Stimulated activated CD4-positive, alpha-beta T cell treated with anti-CD3 and anti-CD28 coated beads, TNF-alpha, amount 100 ng/mL, for 4 hours (primary cell): ENCODE measurements at places on chromosomes 12 and 14.

- DNase-seq: no peak
Measured at GRCh38 chr14:64196056-64196455, 98.1 kb downstream of the ESR2 start.

DNA sequence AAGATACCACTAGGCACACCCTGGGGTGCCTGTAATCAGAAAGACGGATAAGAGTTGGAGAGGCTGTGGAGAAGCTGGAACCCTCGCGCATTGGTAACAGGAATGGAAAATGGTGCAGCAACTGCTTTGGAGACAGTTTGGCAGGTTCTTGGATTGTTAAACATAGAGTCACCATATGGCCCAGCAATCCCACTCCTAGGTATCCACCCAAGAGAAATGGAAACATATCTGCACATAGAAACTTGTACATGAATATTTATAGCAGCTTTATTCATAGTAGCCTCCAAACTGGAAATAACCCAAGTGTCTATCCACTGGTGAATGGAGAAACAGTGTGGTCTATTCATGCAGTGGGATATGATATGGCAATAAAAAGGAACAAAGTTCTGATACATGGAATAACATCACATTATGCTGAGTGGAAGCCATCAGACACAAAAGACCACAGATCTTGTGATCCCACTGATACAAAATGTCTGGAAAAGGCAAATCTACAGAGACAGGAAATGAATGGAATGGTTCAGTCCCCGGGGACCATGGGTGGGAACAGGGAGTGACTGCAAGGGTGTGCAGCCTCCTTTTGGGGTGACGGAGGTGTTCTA is 45.4 kb downstream of the JAG2 start:
- DNase-seq: no peak

GRCh38 chr12:4829161-4829792 is 80.4 kb upstream of the KCNA1 start:
- no peak for DNase-seq

DNA sequence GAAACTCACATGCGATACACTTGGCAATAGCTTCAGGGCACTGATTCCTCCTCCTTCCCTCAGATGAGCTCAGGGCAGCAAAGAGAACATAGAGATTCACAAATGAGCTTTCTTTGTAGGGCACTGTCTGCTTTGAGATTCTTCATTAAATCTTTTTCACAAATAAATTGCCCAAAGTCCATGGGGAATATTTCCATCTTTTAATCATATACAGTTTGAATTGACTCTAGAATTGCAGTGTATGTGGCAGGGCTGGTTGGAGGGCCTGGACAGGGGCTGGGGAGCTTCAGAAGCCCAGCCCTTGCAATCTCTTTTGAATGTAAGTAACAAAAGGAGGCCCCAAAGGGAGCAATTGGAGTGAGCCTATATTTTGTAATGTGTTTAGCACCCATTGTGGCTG is 197.5 kb downstream of the NOVA1 start:
- DNase-seq: no peak

GRCh38 chr12:78392918-78393317 is 471.7 kb upstream of the SYT1 start:
- DNase-seq: no peak

GRCh38 chr14:100066962-100067361 is 1.7 kb downstream of the EVL start:
- DNase-seq: no peak

DNA sequence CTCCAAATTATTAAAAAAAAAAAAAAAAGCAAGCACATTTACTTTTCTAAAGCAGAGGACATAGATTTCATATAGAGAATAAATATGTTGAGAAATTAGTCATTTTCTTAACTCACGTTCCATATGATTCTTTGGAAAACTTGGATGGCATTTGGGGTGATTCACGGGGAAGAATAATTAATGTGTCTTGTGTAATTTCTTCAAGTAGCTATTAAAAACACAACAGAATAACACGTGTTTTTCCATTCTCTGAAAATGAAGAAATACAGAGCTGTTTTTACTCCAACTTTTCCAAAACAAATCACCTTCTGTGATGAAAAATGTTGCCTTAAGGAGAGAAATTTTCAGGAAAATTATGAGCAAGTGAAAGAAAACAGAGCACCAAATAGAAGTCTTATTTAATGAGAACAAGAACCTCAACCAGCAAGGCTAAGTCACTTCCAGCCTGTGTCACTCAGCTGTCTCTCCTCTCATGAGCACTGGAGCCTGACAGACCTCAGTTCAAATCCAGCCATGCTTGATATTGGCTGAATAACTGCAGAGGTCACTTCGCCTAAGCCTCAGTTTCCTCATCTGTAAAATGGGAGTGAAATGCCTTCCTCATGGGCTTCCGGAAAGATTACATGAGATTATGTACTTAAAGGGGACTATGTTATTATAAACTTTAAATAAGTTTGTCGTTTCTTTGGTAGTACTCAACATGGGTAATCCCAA is 42.8 kb upstream of the NUAK1 start:
- no peak for DNase-seq

DNA sequence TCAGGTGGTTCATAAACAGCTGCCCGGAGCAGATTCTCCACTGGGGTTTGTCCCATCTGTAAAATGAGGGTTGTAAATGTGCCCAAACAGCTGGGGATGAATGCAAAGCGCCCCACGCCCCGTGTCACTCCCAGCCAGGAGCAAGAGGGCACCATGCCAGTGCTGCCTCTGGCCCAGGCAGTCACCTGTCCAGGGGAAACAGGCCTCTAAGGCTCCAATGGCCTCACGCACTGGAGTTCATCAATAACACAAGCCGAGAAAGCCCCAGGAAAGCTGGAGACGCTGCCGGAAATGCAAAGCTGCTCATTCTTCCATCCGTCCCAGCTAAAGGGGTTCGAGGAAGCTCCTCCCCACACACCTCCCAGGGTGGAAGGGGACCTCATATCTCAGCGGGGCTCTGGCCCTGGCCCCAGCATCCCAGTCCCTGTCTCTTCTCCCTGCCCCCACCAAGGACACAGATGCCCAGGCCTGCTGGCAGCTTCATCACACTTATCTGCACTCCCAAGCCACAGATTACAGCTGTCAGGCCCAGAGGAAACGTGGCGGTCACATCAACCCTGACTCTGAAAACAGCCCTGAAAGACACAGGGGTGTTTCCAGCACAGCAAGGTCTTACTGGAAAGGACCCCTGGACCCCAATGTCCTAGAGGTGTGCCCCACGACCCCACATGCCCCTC is 21.5 kb downstream of the SCARB1 start:
- no peak for DNase-seq

GRCh38 chr12:44763021-44763420 is 113.1 kb downstream of the NELL2 start:
- no peak for DNase-seq

DNA sequence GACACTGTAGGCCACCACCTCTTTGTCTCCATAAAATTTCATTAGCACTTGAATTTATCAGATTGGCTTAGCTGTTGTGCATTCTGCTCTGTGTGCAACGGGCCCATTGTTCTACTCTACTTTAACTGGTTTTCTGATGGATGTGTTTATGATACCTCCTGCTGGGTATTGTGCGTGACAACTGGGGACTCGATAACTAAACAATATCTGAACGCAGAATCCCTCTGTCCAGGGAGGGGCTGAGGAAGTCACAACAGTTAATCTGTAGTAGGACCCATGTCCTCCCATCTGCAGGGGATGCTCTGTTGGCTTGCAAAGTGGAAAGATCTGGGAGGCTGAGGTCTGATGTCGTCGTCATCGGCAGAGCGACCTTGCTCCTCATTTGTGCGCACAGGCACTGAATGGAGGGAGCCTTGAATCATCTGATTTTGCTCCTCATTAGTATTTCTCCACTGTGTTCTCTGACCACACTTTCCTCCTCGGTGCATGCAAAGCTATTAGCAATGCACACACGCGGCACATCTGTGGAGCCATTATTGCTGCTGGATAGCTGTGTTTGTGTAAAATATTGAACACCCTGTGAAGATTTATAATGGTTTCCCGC is 422.5 kb downstream of the NRXN3 start:
- DNase-seq: no peak

- DNase-seq: no peak
Measured at GRCh38 chr14:74324931-74325361, 22.2 kb upstream of the ABCD4 start.

DNA sequence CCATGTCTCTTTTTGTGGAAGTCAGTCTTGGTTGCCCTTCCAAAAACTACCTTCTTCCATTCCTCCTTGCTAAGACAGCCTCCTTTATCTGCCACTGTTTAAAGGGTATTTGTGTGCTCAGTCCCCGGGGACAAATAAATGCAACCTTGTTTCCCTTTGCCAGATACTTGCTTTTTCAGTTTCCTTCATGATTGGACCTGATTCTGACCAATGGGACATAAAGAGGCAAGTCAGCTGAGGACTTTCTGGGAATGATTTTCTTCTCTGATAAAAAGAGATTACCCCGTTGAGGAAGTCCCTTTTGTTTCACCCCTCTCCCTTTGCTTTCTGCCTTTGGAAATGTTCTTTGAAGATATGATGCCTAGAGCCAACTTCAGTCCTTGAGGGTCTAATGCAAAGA is 7.4 kb upstream of the TUBA1B start:
- no peak for DNase-seq

- no peak for DNase-seq
Measured at GRCh38 chr12:102202556-102202955, 4.9 kb upstream of the PMCH start.

DNA sequence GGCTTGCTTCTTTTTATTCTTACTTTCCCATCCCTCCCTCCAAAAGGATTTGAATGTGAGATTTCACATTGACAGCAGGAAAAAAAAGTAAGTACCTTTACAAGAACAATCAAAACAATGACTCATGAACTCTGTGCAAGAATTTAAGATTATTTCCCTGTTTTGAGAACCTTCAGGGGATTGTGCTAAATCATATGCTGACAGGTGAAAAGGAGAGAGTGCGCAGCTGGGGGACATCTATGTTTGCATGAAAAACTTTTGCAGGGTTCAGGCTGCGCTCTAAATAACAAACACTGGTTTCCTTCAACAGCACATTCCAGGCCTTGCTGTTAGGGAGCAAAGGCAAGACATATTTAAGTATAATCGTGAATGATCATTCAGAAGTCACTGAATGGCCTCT is 27.3 kb downstream of the RERG start:
- no peak for DNase-seq

DNA sequence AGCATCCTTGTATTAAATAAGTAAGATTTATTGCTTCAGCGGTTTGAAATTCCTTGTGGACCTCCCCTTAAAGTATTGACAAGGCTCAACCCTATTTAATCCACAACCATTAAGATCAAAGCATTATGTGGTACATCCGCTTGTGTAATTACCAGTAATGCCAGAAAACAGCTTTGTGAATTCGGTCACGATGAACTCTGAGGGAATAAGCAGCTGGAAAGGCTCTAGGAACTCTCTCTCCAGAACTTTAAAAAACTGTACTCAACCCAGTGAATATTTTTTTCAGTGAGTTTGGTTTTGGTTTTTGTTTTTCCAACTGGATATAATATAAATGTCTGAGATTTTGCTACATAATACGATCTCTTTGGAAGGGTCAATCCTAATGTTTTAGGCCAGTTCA is 49.3 kb upstream of the DIO2 start:
- DNase-seq: no peak

- no peak for DNase-seq
Measured at GRCh38 chr12:125329239-125330102, 264.2 kb downstream of the AACS start.

GRCh38 chr12:15712823-15713660 is 76.1 kb downstream of the EPS8 start:
- no peak for DNase-seq

- DNase-seq: no peak
Measured at GRCh38 chr12:39372929-39373328, 70.0 kb downstream of the KIF21A start.

DNA sequence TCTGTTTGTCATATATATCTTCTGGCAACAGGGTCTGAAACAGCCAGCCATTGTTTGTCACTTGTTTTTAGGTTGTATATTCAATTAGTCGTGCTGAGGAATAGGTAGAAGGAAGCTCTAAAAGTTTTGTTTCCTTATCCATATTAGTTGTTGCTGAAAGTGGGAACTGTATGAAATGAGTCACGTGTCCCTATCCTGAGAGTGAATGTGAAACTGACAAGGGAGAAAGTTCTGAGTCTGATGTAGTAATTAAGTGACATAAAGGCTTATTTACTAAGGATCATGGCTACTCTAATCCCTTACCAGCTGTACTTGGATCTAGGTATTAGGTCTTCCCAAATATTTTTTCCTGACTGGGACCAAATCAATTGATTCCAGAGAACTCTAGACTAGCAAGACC is 16.4 kb downstream of the FAM234B start:
- DNase-seq: no peak

DNA sequence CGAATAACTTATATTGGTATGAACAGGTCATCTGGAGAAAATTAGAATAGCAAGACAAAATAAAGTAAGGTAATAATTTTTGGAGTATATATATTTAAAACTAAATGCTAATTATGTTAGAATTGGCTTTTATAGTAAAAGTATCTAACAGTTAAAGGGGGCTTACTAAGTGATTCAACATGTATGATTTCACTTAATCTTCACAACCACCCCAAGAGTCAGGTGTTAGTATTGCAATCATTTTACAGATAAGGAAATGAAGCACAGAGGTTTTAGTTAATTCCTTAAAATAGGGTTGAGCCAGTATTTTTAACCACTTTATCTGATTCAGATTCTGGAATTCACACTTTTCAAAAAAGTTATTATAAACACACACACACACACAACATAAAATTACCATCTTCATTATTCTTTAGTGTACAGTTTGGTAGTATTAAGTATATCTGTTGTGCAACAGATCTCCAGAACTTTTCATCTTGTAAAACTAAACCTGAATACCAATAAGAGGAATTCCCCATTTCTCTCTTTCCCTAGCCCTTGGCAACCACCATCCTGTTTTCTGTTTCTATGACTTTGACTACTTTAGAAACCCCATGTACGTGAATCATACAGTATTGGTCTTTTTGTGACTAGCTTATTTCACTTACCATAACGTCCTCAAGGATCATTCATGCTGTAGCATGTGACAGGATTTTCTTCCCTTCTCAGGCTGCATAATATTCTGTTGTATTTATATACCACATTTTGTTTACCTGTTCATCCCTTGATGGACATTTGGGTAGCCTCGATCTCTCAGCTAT is 12.5 kb downstream of the A2M start:
- no peak for DNase-seq

GRCh38 chr14:60643141-60643462 is 6.2 kb downstream of the SIX1 start:
- no peak for DNase-seq

- no peak for DNase-seq
Measured at GRCh38 chr12:80567401-80567800, 123.4 kb downstream of the PTPRQ start.

DNA sequence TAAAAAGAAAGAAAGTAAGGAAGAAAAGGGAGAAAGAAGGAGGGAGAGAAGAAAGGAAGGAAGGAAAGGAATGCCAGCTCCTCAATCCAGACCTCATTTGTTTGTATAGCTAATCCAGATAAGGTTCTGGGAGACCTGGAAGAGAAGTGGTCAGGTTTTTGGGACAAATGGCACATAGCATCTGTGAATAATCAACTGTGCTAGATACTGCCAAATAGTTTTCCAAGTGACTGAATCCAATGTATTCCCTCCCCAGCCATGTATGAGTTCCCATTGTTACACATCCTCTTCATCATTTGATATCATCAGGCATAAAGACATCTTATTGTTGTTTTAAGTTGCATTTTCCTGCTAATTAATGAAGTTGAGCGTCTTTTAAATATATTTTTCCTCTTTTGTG is 18.6 kb upstream of the PTGR2 start:
- DNase-seq: no peak
